SJSA1 (cell line): ENCODE measurements at places on chromosomes 7 and 10. TPM values are rescaled to one million over a fixed set of nuclear protein-coding genes. Genes with fewer than 3 reads are reported as not detected.

GRCh38 chr7:98137826-98138151 is 31.1 kb downstream of the LMTK2 start:
- H3K27ac ChIP-seq = no peak overlapping the region
- H3K4me1 ChIP-seq = peaks cover 13% of the 10 kb centered on the region
- H3K36me3 ChIP-seq = peaks cover 16% of the 10 kb centered on the region
- no peak overlapping the region for H3K4me3 ChIP-seq
- H3K27me3 ChIP-seq = no peaks in the 10 kb centered on the region

- no peak overlapping the region for H3K27ac ChIP-seq
- H3K27me3 ChIP-seq = no peaks in the 10 kb centered on the region
- no peak overlapping the region for H3K4me3 ChIP-seq
- DNase-seq = no peak
- H3K36me3 ChIP-seq = no peaks in the 10 kb centered on the region
These were observed 15.2 kb downstream of the SOSTDC1 start for GRCh38 chr7:16450366-16450765.

GRCh38 chr10:44818041-44818649 is 93.0 kb upstream of the TMEM72 start:
- no peaks in the 10 kb centered on the region for H3K27me3 ChIP-seq
- no peak for DNase-seq
- no peaks in the 10 kb centered on the region for H3K36me3 ChIP-seq
- H3K27ac ChIP-seq = no peak overlapping the region
- no peaks in the 10 kb centered on the region for H3K4me1 ChIP-seq

DNA sequence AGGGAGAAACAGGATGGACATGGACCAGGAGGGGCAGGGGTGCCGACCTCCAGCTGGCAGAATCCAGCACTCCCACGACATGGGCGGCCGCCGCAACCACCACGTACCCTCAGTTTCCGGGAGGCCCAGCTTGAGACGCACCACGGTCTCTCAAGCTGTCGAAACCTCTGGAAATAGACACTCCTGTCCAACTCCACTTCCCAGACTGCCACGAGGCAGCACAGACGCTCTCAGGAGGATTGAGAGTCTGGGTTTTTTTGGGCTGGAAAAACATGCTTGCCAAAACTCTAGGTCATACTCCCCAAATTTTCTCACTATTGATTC is 37.9 kb upstream of the PDGFA start:
- H3K27me3 ChIP-seq = no peaks in the 10 kb centered on the region
- H3K4me3 ChIP-seq = no peak overlapping the region
- H3K27ac ChIP-seq = no peak overlapping the region
- no peaks in the 10 kb centered on the region for H3K36me3 ChIP-seq
- no peak for DNase-seq
- no peaks in the 10 kb centered on the region for H3K4me1 ChIP-seq

Gene ENTPD1
- total RNA-seq = not detected in 2 replicates

DNA sequence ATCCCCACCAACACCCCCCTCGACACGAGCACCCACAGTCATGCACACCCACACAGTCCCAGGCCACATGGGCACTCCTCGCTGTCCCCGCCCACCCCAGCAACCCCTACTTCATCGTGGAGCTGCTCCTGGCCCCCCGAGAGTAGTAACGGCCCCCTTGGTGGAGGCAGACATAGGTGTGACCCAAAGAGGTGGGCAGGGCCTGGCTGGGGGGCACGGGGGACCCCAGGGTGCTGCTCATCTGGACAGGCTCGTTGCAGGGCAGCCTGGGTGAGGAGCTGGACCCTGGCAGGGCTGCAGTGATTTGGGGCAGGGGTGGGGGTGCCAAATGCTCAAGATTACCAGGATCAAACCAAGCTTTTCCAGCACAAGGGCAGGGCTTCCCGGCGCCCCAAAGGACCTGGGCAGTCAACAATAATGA is 42.4 kb upstream of the ZMIZ1 start:
- DNase-seq = no peak
- no peak overlapping the region for H3K27ac ChIP-seq
- no peaks in the 10 kb centered on the region for H3K4me1 ChIP-seq
- no peaks in the 10 kb centered on the region for H3K27me3 ChIP-seq
- H3K4me3 ChIP-seq = no peak overlapping the region

Gene HGF
- total RNA-seq = 0.08 TPM in 1 of 2 replicates, not detected in the other

Gene GIMAP7
- total RNA-seq = not detected in 2 replicates

GRCh38 chr7:95798401-95798930 is 26.1 kb downstream of the DYNC1I1 start:
- DNase-seq = no peak
- H3K27ac ChIP-seq = no peak overlapping the region
- H3K4me3 ChIP-seq = no peak overlapping the region
- H3K4me1 ChIP-seq = no peaks in the 10 kb centered on the region
- no peaks in the 10 kb centered on the region for H3K27me3 ChIP-seq

DNA sequence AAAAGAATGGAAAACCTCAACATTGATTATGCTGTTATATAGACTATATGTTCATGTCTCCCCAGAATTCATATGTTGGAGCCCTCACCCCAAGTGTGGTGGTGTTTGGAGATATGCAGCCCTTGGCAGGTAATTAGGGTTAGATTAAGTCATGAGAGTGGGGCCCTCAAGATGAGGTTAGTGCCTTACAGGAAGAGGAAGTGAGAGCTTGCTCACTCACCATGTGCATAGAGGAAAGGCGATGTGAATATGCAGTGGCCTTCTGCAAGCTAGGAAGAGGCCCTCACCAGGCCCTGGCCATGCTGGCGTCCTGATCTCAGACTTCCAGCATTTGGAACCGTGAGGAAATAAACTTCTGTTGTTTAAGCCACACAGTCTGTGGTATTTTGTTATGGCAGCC is 14.8 kb downstream of the ZNF33A start:
- H3K4me3 ChIP-seq = no peak overlapping the region
- no peaks in the 10 kb centered on the region for H3K4me1 ChIP-seq
- no peak overlapping the region for H3K27ac ChIP-seq
- no peaks in the 10 kb centered on the region for H3K27me3 ChIP-seq

GRCh38 chr10:131829156-131829930 is 71.5 kb upstream of the PPP2R2D start:
- no peaks in the 10 kb centered on the region for H3K36me3 ChIP-seq
- no peak overlapping the region for H3K27ac ChIP-seq
- no peaks in the 10 kb centered on the region for H3K27me3 ChIP-seq
- DNase-seq = no peak

DNA sequence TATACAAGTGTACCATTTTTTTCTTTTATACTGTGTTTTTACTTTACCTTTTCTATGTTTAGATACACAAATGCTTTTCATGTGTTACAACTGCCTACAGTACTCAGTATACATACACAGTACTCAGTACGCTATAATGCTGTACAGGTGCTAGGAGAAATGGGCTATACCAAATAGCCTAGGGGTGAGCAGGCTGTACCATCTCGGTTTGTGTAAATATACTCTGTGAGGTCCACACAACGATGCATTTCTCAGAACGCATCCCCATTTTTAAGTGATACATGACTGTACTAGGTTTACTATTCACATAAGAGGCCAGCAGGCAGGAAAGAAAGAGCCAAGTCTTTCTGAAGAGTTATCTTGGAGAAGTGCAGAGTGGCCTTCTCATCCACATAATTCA is 426.4 kb upstream of the MTPN start:
- H3K36me3 ChIP-seq = no peaks in the 10 kb centered on the region
- DNase-seq = no peak
- H3K4me1 ChIP-seq = no peaks in the 10 kb centered on the region
- no peak overlapping the region for H3K4me3 ChIP-seq
- no peaks in the 10 kb centered on the region; the same call in 1 of the 2 replicates for H3K27me3 ChIP-seq

GRCh38 chr7:51029701-51030191 is 247.1 kb upstream of the GRB10 start:
- H3K27ac ChIP-seq = no peak overlapping the region
- H3K4me1 ChIP-seq = no peaks in the 10 kb centered on the region
- H3K27me3 ChIP-seq = no peaks in the 10 kb centered on the region

Gene FAM25C
- total RNA-seq = not detected in 2 replicates
